Progenitor cell of endocrine pancreas (in vitro differentiated cells): ENCODE measurements at places on chromosomes 3 and 15. TPM values are rescaled to one million over a fixed set of nuclear protein-coding genes. Genes with fewer than 3 reads are reported as not detected.

DNA sequence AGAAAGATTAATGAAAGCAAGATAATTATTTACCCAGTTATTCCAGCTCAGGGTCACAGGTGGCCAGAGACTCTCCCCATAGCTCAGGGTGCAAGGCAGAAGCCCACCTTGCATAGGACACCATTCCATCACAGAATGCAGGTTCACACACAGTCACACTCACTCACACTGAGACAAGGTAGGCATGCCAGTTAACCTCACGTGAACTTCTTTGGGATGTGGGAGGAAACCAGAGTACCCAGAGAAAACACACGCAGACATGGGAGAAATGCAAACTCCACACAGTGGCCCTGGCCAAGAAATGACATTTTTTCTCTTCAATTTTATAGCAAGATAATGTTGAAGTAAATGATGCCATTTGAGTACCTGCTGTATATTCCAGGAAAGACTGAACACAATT, 106.7 kb downstream of the ZNF385D start:
- H3K27ac ChIP-seq: no peak overlapping the region
- DNase-seq: no peak
- no peaks in the 10 kb centered on the region for H3K27me3 ChIP-seq
- H3K4me3 ChIP-seq: no peak overlapping the region
- no peaks in the 10 kb centered on the region for H3K4me1 ChIP-seq

DNA sequence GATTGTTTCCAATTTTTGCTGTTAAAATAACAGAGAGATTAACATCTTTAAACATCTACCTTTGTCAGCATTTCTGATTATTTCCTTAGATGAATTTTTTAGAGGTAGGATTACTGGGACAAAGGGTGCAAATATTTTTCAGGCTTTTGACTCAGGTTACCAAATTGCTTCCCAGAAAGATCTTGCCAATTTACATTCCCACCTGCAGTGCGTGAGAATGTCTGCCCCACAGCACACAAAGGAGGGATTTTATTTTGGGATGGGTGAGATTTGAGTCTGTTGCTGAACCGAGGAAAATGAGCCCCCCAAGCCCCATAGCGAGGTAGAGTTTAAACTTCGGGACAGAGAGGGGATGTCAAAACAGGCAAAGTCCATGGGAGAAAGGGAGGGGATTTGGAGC, 25.9 kb upstream of the RNU6-1 start:
- H3K27me3 ChIP-seq: peaks cover 10% of the 10 kb centered on the region
- H3K36me3 ChIP-seq: peaks cover 3% of the 10 kb centered on the region
- H3K4me3 ChIP-seq: no peak overlapping the region
- no peak for DNase-seq

DNA sequence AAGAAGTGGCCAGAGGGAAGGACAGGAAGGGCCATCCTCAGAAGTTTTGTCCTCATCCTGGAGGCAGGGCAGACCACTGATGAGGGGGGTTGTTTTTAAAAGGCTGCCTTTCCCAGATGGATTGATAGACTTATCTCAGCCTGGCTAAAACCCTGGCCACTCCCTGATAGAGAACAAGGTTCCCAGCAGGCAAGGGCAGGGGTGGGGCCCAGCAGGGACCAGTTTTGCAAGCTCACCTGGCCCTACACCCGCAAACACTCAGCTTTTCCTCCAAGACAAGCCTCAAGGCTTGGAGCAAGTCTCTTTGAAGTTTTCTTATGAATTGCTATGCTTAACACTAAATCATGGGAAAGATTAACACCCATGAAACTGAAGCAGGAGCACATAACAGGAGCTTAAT, 9.1 kb downstream of the LIPC start:
- H3K4me1 ChIP-seq: peaks cover 42% of the 10 kb centered on the region
- H3K27me3 ChIP-seq: peaks cover 4% of the 10 kb centered on the region
- H3K27ac ChIP-seq: peak overlapping the region; percentile 88
- no peak overlapping the region for H3K4me3 ChIP-seq

DNA sequence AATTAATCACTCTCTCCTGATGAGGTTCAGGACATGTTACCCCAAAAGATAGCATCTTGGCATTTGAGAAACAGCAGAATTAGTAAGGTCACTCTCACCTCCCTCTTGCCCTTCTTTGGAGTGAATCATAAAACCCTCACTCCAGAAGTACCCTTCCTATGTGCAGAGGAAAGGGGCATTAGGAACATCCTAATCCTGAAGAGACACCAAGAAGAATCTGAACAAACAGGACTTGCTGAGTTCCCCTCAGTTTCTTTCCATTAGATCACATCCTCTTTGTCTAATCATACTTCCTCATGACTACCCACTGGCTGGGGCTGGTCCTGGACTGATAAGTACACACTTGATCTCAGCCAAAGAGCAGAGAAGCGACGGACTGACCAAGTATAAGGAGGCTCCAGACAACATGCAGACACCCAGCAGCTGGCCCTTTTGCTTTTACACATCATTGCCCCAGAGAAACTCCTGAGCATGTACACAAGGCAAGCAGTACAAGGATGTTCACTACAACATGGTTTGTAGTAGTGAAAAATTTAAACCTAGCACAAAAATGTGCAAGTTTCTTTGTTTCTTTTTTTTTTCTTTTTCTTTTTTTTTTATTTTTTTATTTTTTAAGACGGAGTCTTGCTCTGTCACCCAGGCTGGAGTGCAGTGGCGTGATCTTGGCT, 15.0 kb upstream of the TM6SF1 start:
- H3K4me1 ChIP-seq: no peaks in the 10 kb centered on the region
- no peak for DNase-seq
- peaks cover 20% of the 10 kb centered on the region for H3K27me3 ChIP-seq

- no peaks in the 10 kb centered on the region for H3K36me3 ChIP-seq
- DNase-seq: no peak
- H3K4me1 ChIP-seq: peaks cover 7% of the 10 kb centered on the region
- H3K27me3 ChIP-seq: peaks cover 5% of the 10 kb centered on the region
- H3K4me3 ChIP-seq: no peak overlapping the region
- H3K27ac ChIP-seq: no peak overlapping the region
Observed at GRCh38 chr3:3516996-3517395, 282.2 kb upstream of the LRRN1 start.

DNA sequence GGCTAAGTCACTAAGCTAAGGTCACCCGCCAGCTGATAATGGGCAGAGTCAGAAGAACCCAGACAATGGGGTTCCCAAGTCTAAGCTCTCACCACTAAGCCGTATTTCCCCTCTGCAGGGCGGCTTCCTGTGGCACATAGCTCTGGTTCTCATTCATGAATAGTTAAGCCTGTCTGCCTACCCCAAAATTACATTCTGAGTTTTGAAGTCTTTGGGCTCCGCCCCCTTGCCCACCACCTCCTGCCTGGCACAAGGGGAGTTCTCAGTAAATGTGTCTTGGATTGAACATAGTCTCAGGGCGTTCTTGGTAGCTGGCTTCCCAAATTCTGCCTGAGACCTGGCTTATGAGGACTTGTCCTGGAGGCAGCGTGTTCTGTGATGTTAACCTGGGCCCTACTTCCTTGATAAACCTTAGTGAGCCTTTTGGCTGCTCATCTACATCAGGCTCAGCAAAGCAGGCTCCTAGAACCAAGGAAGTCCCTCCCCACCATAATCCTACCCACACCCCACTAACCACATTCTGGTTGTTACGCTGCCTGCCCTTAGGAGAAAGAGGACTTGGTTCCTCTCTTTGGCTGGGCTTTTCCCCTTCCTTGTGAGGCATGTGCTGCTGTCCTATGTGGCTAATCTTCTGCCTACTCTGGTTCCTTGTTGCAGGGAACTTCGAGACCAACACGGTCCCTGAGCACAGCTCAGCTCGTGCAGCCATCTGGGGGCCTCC, 54.9 kb downstream of the STARD5 start:
- H3K4me3 ChIP-seq: no peak overlapping the region
- H3K27me3 ChIP-seq: peaks cover 31% of the 10 kb centered on the region
- no peaks in the 10 kb centered on the region for H3K36me3 ChIP-seq
- DNase-seq: no peak
- H3K4me1 ChIP-seq: peaks cover 3% of the 10 kb centered on the region

DNA sequence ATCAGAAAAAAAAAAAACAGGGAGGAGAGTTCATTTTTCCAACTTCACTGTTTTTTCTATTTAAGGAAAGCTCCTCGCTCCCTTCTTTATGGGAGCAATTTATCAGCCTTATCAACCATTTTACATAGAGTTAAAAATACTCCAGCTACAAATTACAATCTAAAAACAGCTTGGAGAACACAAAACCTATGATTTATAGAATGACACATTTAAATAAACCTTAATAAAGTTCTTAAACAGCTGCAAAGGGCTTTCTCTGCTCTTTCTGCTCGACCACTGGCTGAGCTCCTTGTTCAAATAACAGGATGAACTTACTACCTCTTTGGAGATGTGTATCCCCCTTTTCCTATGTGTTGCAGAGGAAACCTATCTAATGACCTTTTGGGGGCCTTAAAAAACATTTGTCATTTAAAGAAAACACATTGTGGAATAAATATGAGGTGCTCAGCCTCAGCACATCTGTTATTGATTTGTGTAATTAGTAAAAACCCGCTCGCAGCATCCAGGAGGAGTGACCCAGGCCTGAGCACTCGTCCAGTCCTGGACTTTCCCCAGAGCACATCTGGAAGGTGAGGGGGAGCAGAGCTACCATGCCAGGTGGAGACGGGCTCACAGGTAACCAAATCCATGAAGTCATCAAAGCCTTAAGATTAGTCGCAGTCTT, 231.2 kb downstream of the ATP8B4 start:
- DNase-seq: no peak
- no peaks in the 10 kb centered on the region for H3K27me3 ChIP-seq
- H3K27ac ChIP-seq: no peak overlapping the region
- no peak overlapping the region for H3K4me3 ChIP-seq
- H3K4me1 ChIP-seq: no peaks in the 10 kb centered on the region
- H3K36me3 ChIP-seq: no peaks in the 10 kb centered on the region

GRCh38 chr3:177633671-177634207, 436.5 kb upstream of the TBL1XR1 start:
- H3K36me3 ChIP-seq: no peaks in the 10 kb centered on the region
- no peak overlapping the region for H3K27ac ChIP-seq
- H3K4me3 ChIP-seq: no peak overlapping the region
- no peaks in the 10 kb centered on the region for H3K27me3 ChIP-seq

USP4 gene
- total RNA-seq: 55.1 and 56.6 TPM in 2 replicates

DNA sequence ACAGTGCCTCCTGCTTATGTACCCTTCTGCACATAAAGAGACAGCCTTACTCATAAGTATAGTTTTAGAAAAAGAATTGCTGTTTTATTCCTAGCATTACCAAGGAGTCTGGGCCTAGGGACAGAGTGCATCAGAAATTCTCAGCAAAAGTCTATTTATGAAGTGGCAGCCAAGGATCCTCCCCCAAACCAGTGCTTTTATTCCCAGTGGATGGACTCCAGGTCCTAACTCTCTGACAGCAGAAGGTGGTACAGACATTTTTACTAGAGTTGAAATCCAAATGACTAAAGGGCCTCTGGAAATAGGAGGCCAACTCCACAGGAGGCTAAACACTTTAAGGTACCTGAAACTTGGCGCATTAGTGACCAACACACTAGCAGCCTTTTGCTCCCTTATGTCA, 407.2 kb upstream of the TPRG1 start:
- no peak for DNase-seq
- peaks cover 5% of the 10 kb centered on the region for H3K36me3 ChIP-seq
- no peak overlapping the region for H3K27ac ChIP-seq
- no peak overlapping the region for H3K4me3 ChIP-seq

DNA sequence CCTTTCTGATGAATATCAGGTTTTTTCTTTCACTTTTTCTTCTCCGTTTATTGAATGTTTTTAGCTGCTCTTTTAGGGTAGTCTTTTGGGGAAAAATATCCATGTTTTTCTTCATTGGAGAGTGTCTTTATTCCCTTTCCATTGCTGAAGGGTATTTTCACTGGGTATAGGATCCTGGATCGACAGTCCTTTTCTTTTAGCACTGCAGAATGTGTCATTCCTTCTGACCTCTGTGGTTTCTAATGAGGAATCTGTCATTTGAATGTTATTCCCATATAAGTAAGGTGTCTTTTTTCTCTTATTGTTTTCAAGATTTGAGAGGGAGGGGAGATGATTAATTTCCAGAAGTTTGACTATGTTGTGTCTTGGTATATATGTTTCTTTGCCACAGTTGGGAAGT, 96.8 kb downstream of the BBX start:
- peaks cover 2% of the 10 kb centered on the region for H3K36me3 ChIP-seq
- no peak overlapping the region for H3K27ac ChIP-seq
- H3K4me1 ChIP-seq: peaks cover 10% of the 10 kb centered on the region
- no peaks in the 10 kb centered on the region for H3K27me3 ChIP-seq
- DNase-seq: no peak

INO80 gene
- 25.9 and 28.1 TPM in 2 replicates for total RNA-seq

LRRC49 gene
- total RNA-seq: 23.4 and 23.6 TPM in 2 replicates

- H3K27me3 ChIP-seq: no peaks in the 10 kb centered on the region
- H3K27ac ChIP-seq: no peak overlapping the region
- no peaks in the 10 kb centered on the region for H3K36me3 ChIP-seq
- peaks cover 6% of the 10 kb centered on the region for H3K4me1 ChIP-seq
- no peak for DNase-seq
- no peak overlapping the region for H3K4me3 ChIP-seq
Observed at GRCh38 chr3:162770551-162770950, 1273.9 kb downstream of the OTOL1 start.

DNA sequence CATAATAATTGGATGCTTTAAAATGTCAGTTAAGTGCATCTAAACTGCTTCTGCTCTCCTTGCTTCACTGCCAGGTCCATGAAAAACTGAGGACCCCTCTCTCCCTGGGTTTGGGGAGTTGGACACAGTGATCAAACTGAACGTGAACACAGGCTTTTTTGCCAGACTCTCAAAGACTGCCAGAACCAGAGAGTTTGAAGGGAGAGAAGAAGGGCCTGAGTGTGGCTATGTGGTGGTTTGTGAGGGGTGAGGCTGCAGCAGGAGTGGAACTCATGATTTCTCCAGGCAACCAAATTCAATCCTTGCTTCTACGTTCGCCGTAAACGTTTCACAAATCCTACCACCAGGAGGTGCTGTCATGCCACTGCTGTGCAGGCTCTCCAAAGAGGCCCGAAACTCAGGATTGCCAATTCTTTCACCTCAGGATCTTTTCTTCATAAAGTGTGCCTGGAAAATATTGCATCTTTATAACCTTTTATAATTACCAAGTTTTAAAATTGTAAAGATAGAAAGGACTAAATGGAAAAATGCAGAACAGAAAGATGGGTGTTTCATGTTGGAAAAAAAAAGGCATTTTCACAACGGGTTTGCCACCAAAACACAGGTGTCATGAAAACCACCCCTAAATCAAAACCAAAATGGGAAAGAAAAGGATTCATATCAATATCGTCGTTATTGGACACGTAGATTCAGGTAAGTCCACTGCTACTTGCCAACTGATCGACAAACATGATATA, 19.7 kb downstream of the TM4SF4 start:
- peaks cover 47% of the 10 kb centered on the region for H3K36me3 ChIP-seq
- peak; percentile 44 for DNase-seq
- no peak overlapping the region for H3K27ac ChIP-seq

ACTC1 gene
- total RNA-seq: 3.5 and 5.3 TPM in 2 replicates

APEH gene
- total RNA-seq: 160 and 178 TPM in 2 replicates

- no peak overlapping the region for H3K4me3 ChIP-seq
- H3K4me1 ChIP-seq: peaks cover 9% of the 10 kb centered on the region
- H3K27me3 ChIP-seq: no peaks in the 10 kb centered on the region
Observed at GRCh38 chr3:33315826-33316225, 38.6 kb downstream of the FBXL2 start.

- no peak for DNase-seq
- peaks cover 11% of the 10 kb centered on the region for H3K4me1 ChIP-seq
- no peaks in the 10 kb centered on the region for H3K27me3 ChIP-seq
- no peaks in the 10 kb centered on the region for H3K36me3 ChIP-seq
Observed at GRCh38 chr3:156838035-156838434, 11.9 kb downstream of the LEKR1 start.

- no peak overlapping the region for H3K27ac ChIP-seq
- DNase-seq: no peak
- H3K4me1 ChIP-seq: no peaks in the 10 kb centered on the region
- H3K27me3 ChIP-seq: no peaks in the 10 kb centered on the region
- no peaks in the 10 kb centered on the region for H3K36me3 ChIP-seq
Observed at GRCh38 chr3:5466717-5467116, 279.2 kb downstream of the EDEM1 start.

STX19 gene
- not detected in 2 replicates for total RNA-seq
